ENCODE measurements at places on chromosomes 2 and 18.

GRCh38 chr18:64097497-64097896, 51.4 kb downstream of the LINC00305 start:
- DNase-seq, result peak; percentile 21

DNA sequence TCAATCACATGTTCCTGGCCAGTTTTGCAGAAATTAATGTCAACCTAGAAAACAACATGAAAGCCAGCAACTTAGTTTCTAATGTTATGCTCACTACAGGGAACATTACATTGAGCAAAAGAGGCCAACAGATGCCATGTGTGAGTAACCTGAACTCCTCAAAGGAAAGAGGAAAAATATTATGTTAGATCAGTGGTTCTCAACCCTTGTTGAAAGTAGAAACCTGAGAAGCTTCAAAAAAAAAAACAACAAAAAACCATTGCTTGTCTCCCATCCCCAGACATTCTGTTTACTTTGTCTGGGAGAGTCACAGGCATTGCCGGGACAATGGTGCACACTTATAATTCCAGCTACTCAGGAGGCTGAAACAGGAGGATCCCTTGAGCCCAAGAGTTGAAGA, 57.7 kb downstream of the METTL4 start:
- DNase-seq, result no peak

GRCh38 chr2:119837350-119837749, 77.6 kb downstream of the PTPN4 start:
- DNase-seq, result no peak

GRCh38 chr2:206471524-206472062, 28.3 kb downstream of the ADAM23 start:
- no peak for DNase-seq

DNA sequence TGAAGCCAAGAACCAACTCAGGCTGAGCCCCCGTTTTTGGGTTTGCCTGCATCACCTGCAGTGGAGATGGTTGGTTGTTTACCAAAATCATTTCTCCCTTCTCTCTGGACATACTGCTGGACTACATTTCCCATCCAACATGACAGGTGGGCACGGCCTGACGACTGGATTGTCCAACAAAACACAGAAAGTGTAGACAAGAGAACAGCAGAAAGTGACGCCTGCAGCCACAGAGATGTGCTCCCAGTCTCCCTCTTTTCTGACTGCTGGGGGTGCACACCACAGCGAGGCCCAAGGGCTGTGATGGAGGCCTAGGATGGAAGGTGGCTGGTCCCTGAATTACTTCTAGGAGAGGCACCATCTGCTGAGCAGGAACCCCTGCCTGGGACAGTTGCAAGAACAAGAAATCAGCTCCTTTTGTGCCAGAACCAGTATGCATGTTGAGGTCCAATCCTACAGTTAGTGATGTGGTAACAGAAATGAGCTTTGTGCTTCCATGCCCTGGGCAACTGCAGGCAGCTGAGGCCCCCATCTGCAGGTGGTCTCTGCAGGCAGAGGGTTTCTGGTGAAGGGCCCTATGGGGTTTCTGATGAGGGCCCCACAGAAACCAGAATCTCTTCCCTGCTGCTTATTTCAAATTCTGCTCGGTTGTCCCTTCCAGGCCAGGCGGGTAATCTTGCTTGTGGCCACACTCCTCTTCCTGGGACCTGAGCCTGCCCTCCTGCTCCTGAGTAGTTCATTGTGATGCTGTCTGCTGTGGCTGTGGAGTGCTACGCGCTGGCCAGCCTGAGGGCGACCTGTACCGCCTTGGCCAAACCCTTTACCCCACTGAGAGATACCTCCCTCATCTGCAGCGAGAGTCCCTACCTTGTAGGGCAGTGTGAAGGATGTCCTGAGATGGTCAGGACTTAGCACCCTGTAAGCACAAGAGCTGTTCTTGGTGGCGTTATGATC, 168.3 kb downstream of the ASB1 start:
- DNase-seq, result no peak

All from stomach (tissue), 19 donors.